ENCODE measurements at places on chromosomes 11 and 22.

GRCh38 chr11:59289356-59290181 is 69.1 kb upstream of the OR5AN1 start:
- no peak for DNase-seq

- no peak for DNase-seq
Measured at GRCh38 chr22:45830531-45831245, 146.3 kb downstream of the WNT7B start.

GRCh38 chr11:23554002-23554401 is 693.7 kb upstream of the CCDC179 start:
- no peak for DNase-seq

DNA sequence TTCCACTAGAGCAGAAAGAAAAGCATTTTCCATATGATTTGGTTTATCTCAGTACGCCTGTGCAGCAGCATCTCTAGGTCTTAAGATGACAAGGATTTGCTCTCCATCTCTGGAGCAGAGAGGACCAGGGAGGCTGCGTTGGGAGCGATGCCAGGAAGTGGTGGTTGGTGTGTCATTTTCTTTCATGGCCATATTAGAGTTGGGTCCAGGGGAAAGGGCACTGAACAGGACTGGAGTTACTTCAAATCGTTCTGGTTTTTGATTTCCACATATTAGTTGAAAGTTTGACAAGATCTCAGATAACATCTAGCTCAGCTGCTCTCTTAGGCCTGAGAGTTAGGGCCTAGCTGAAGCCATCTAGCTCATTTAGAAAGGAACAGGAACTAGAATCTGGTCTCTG is 157.7 kb downstream of the ADAMTS15 start:
- no peak for DNase-seq

- no peak for DNase-seq
Measured at GRCh38 chr22:32608494-32608893, 133.9 kb downstream of the FBXO7 start.

- no peak for DNase-seq
Measured at GRCh38 chr11:121418625-121419114, 33.4 kb upstream of the SORL1 start.

DNA sequence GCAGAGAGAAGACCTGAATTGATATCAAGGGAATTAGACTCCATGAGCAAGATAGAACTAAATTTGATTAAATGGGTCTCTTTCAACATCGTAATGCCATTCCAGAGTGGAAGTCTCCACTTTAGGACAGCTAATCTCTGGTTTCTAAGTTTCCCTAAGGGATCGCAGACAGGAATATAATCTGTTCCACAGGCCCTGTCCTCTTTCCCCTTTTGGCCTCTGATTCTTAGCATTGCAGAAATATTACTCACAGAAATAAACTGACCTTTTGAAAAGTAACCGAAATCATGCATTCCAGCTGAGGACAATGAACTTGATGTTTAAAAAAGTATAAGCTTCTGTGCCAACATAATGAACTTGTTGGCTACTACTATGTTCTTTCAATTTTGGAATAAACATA is 227.8 kb downstream of the ETS1 start:
- DNase-seq = no peak

DNA sequence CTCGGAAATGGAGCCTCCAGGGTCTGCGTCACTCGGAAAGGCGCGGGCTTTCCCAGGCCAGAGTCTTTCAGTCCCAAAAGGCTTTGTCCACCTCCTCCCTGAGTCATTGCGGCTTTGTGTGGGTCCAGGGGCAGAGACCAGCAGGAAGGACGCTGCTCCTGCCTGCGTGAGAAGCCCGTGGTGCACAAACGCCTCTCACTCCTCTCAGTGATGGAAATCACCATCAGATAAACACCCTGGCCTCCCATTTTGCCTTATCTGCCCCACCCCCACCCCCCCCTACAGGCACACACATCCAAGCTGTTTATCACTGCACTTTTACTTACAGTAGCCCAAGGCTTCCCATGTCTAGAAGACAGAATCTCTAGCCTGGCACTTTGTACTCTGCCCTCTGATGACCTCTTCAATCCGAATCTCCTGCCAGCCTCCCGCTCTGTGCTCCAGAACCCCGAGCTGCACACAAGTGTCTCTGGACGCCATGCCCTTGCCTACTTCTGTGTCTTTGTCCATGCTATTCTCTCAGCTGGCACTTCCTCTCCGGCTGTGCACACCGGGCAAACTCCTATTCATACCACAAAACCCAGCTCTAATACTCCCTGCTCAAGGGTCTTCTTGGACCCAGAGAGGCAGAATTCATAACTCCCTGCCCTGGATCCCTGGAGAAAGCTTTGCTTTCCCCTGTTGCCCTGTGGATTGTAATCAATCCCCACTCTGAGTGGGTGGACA is 954.6 kb downstream of the TBC1D22A start:
- no peak for DNase-seq

DNA sequence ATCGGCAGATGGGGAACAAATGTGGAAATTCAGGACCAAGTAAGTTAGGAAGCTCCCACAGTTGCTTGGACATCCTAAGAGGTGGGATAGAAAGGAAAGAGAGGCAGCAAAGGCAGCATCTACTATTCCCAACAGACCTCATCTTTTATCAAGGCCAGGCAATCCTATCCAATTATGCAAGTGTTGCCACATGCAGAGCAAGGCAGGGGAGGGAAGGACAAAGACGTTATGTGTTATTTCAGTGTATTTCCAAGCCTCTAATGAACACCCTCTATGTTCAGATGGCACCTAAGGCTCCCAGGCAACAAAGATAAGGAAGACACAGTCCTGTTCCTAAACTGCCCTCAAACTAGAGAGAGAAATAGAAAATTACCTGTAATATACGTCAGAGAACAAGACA is 9.2 kb downstream of the TIGD3 start:
- DNase-seq = no peak

- no peak for DNase-seq
Measured at GRCh38 chr22:32005453-32005852, 37.6 kb upstream of the SLC5A1 start.

GRCh38 chr11:85823816-85824215 is 12.9 kb upstream of the SYTL2 start:
- DNase-seq = no peak

GRCh38 chr22:37248251-37248650 is 4.2 kb upstream of the RAC2 start:
- DNase-seq = no peak

- no peak for DNase-seq
Measured at GRCh38 chr11:3200388-3201111, 18.1 kb downstream of the MRGPRG start.

- no peak for DNase-seq
Measured at GRCh38 chr11:61315260-61315659, 17.6 kb downstream of the DDB1 start.

DNA sequence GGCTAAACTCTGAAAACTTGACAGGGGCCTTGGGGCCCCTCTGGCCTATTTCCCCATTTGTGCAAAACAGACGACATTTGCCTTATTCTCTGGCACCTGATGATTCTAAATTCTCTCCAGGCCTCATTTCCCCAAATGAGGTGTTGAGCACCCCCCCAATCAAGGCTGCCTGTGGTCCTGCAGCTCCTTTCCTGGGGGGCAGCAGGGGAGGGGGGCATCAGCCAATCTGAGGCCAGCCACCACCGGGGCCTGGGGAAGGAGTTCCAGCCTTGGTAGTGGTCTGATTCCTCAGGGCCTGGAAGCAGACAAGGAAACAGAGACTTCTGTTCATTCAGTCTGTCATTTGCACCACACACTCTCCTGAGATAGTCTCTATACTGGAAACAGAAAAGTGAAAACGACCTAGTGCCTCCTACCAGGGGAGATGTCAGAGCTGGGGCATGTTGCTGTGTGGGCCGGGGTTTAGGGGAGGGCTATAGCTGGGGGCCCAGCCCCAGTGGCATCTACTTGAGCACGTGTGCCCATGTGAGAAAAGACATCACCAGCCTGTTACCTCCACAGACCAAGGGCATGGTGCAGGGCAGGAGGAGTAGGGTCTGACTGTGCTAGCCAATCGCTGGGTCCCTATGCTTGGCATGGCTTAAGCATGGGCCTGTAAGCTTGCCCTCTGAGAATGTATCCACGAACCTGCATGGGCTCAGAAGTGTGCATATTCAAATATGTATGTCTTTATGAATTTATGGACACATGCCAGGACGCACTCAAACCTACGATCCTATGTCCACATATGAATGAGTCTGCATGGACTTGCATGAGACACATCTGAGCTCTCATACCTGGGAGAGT is 1.8 kb upstream of the TPBGL start:
- no peak for DNase-seq

DNA sequence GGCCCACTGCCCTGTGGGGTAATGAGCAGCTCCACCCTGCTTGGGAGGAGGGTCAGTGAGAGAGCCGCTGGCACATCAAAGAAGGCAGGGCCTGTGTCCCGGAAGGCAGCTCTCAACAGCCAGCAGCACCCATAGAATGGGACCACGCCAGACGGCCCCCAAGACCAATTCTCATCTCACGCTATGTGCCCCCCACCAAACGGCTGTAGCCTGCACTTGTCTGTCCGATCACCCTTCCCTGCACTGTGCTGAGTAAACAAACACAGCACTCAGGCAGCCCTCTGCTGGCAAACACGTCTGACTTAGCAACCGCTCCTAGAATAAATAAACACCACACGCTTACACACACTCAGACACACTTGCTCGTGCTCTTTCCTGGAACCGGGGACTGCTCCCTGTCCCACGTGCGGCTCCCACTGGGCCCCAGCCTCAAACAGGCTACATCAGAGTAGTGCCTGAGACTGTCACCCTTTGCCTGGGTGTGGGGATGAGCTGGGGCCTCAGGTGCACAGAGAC is 53.2 kb upstream of the CDON start:
- DNase-seq = no peak

DNA sequence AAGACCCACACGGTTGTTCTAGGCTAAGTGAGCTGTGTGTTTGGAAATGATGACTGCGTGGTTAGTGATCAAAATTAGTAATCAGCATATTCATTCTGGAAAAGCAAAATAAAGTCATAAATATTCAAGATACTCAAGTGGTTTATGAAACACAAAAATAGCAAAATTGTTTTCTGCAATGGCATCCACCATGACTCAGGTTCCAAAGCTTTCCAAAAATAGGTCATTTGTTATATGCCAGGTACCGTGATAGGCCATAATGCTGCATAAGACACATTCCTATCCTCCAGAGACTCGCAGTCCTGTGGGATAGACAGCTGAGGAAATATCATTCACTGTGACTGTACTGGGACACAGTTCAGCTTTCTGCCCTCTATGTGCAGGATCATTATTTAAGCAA is 2.4 kb upstream of the ATL3 start:
- DNase-seq = no peak

DNA sequence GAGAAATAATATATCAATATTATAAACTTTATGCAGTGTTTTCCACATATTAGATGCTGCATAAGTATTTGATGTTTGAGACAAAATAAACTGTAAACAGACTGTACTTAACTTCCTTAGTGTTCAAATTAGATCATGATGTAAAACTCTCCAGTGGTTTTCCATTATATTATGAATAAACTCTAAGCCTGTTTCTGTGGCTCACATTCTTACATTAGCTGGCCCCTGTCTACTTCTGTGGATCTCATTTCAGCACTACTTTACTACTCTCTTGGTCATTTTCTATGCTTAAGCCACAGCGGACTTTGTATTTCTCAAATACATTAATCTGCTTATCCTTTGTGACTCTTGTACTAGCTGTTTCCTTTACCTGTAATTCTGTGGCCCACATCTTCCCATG is 55.6 kb downstream of the ARHGEF12 start:
- no peak for DNase-seq

Measured in activated B cell treated with CpG ODN at 0.5 μM for 24 hours (primary cell).